ENCODE measurements at places on chromosomes 3 and 15.
A peak's percentile ranks its signal among the peaks of the same experiment; 100 is the strongest.

DNA sequence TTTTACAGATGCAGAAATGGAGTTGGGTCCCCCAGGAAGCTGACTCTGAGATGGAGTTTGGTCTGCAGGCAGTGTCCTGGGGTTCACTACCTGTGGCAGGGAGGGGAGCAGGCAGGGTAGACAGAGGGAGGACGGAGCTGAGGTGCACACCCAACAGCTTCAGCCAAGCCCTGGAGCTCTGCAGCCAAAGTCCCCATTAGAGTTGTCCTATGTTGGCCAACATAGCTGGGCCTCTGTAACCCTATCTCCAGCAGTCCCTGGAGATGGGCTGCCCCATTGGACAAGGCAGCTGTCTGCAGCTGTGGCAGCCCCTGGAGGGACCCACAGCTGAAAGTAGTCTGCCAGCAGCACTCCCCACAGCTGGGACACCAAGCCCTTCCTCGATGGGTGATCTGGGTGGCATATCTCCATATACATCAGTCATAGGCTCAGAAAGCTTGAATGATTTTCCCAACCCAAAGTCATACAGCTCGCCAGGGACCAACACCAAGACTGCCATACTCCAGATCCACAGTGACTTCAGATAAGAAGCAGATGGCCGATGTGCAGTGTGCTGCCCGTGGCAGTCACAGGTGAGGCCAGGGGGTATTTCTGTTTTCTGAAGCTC lies 31.9 kb downstream of the STARD5 start:
- DNase-seq, result no peak

DNA sequence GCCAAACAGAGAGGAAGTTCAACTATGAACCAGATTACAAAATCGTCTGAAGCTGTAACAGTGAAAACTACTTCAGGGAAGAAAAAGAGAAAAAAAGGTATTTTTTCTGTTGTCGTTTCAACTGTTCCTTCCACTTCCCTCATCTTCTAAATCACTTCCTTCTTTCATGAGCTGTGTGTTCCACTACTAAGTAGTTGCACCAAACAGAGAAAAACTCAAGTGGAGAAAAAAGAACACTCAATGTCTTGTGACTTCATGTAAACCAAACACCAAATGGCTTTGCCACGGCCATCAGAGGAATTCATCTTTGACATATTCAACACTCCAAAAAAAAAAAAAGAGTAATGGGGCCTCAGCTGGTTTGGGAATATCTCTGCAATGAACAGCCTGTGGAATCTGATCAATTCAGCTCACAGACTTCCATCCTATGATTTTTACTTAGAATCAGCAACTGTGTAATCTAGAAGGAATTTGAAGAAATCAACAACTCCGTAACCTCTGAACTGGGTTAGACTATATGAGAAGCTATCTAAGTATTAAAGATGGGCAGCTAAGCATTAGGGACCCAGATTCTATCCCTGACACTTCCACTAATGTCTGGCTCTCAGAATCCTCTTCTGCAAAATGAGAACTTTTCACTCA lies 47.5 kb upstream of the RNF7 start:
- no peak for DNase-seq

GRCh38 chr3:184345317-184346144 lies 8.1 kb downstream of the FAM131A start:
- DNase-seq, result peak; percentile 96

DNA sequence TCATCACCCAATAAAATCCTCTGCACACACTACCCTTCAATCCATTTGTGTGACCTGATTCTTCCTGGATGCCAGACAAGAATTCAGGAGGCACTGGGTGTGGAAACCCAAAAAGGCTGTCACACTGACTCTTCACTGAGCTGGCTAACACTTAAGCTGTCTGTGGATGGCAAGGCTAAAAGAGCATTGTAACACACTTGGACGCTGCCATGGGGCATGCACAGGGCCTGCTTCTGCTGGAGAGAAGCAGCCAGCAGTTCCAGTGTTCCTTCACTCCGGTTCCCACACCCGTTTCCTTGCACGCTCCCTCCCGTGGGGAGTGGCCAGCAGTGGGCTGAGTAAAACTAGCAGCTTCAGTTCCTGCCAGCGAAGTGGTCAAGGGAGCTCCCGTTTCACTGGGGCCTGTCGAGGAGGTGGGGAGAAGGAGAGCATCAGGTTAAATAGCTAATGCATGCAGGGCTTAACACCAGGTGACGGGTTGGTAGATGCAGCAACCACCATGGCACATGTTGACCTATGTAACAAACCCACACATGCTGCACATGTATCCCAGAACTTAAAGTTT lies 737.1 kb downstream of the FHIT start:
- no peak for DNase-seq

- DNase-seq, result peak; percentile 74
Observed at GRCh38 chr15:65856821-65857455, 12.4 kb upstream of the RAB11A start.

DNA sequence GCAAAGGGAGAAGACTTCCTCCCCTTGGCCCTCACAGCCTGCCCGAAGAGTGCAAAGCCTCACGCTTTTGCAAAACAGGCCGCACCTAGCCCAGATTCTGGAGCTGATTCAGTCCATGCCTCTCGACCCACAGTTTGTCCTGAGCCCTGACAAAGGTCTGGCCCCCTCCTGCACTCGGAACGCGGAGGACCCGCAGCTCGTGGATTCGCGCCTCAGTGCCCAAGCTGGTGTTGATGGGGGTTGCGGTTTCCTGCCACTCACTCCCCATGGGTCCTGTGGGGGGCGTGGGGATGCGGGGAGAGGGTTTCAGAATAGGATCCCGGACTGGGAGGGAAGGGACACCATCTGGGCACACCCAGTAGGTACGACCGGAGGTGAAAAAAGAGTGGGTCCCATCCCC lies 594 bp upstream of the CRABP1 start:
- no peak for DNase-seq

- peak; percentile 57 for DNase-seq
Observed at GRCh38 chr3:126083511-126083912, 412 bp downstream of the SLC41A3 start.

DNA sequence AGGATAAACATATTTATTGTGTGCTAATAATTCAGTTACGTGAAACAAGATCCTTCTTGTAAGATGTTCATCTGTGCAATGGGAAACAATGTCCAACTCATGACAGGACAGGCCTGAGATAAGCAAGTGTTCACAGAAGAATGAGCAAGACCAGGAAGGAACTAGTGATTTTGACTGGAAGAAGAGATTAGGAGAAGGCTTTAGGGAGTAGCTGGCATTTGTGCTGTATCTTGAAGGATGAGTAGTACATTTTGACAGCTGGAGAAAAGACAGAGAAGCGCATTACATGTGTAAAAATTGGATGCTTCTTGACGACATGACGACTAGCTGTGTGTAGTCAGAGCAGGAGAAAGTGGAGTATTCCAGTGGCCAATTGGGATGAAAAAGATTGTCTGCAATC lies 48.4 kb downstream of the GBE1 start:
- DNase-seq, result no peak

GRCh38 chr15:20340931-20341661 lies 200.5 kb downstream of the GOLGA6L6 start:
- DNase-seq, result no peak

GRCh38 chr3:71114610-71115009 lies 468.9 kb downstream of the FOXP1 start:
- no peak for DNase-seq

DNA sequence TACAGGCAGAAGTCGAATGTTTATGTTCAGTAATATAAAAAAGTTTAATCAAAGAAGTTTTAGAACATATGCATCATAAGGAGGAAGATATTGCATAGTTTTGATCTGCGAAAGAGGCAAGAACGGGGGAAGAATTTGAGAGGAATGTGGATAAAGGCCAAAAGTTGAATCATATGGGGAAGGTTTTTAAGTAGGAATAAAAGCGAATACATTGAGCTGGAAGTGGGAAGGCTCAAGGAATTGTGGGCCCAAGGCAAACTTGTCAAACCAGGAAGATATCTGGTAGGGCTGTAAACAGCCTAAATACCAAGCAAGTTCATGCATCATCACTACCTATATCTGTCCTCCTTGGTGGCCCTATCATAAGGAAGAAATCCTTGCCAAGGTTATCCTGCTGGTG lies 186.9 kb downstream of the MAGI1 start:
- no peak for DNase-seq

GRCh38 chr15:39609166-39609916 lies 28.5 kb downstream of the THBS1 start:
- DNase-seq, result no peak

DNA sequence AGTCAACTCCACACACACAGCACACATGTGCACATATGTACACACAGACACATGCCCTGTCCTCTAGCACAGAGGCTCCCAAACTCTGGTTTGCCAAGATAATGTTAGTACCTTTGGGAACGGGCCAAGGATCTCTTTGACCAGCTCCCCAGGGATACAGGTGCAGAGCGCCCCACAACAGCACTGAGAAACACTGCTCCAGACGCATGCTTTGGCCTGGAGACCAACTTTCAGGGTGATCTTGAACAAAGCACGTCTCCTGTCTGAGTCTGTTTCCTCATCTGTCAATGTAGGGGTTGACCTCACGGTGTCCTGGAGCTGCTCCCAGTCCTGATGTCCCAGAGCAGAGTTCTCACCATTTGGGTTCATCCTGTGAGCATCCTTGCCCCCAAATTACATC lies 15.9 kb upstream of the SKOR1 start:
- no peak for DNase-seq

DNA sequence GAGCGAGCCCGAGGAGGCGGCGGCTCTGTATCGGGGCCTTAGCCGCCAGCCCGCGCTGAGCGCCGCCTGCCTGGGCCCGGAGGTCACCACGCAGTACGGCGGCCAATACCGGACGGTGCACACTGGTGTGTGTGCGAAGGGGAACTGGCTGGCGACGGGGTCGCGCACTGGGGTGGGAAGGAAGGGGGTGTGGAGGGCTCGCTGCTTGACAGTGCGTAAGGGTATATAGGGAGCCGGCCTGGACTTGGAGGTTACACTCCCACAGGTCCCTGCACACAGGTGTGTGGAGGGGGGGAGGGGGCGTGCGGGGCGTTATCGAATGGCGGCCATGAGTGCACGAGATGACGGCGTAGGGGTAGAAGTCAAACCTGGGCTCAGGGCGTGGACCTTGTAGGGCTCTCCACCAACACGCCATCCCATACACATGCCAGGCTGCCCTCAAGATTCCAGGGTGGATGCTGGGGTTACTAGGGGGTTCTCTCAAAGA lies 389 bp downstream of the APEH start:
- no peak for DNase-seq

DNA sequence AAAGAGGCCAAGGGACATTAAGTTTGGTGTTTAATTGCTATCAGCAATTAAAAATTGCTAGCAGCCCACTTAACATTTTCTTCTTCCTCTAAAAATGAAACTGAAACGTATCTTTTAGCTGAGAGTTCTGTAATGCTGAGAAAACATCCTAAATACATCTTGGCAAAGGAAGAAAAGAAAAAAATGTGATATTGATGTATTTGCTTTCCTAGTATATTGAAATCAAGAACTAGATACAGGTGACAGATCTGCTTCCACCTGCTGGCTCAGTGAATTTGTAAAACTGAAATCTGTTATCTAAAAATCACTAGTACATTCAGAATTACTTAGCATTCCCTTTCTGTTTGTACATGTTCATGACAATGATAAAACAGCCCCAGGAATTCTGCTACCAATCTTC lies 283.2 kb downstream of the ZBTB20 start:
- no peak for DNase-seq

DNA sequence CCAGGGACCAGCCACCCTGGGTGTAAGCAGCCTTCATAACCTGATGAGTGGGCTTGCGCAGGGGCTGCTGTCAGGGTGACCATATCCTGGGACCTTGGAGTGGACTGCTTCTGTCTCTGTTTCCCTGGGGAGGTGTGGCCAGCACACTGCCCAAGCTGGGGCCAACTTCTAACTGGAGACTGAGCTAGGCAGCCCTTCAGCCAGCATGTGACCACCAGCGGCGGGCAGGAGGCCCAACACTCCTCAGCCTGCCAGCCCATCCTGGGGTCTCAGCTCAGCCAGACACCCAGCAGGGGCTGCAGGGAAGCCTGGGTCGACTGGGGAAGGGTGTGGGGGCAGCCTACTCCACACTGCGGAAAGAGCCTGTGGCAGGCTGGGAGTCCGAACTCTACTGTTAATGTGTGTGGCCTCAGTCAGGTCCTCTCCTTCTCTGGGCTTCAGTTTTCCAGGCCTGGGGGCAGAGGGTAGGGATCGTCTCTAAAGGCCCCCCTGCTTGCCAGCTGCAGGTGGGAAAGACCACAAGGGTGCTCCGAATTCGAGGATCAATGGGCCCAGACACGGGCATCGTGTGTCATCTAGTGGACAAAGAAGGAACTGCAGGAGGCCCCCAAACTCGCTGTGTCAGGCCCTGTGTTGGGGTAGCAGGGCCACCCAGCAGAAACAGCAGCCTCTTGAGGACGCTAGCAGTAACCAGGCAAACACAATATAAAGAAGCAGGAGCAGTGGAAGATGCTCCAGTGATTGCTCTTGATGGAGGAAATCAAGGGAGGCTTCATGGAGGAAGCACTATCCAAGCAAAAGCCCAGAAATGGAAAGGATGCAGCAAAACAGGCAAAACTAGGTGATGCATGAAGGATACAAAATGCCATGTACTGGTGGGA lies 2.0 kb upstream of the SEMA3G start:
- DNase-seq, result peak; percentile 87

DNA sequence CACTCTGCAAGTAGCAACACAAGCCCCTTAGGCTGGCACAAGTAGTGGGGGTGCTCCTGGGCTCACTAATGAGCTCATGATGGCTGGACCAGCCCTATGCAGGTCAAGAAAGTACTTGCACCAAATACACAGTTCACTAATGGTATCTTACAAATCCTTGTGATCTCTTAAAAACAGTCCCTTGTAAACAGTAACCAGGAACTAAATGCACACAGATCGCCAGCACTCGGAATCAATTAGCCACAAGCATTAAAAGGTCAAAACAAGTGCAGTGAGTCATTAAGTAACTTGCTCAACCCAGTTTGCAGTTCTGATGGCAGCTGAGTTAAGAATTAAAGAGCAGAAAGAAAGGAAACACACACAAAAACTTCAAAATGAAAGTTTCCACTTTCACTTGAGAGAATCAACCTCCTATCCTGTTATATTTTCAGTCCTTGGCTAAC lies 43.2 kb downstream of the ARHGEF3 start:
- DNase-seq, result no peak

GRCh38 chr3:23760325-23760724 lies 45.4 kb upstream of the UBE2E1 start:
- DNase-seq, result no peak

GRCh38 chr15:63803106-63803886 lies 30.5 kb downstream of the HERC1 start:
- DNase-seq, result no peak

GRCh38 chr3:115385774-115386730 lies 237.3 kb upstream of the GAP43 start:
- DNase-seq, result peak; percentile 57
